Mucosa of gallbladder (tissue), 1 donor: ENCODE measurements at places on chromosomes 12 and 14. TPM values are rescaled to one million over a fixed set of nuclear protein-coding genes. Genes with fewer than 3 reads are reported as not detected.

The KERA gene
- not detected for total RNA-seq

The INHBE gene
- total RNA-seq: 0.58 TPM

The TBX3 gene
- total RNA-seq: 12.0 TPM

The GRIP1 gene
- total RNA-seq: 18.9 TPM

The FZD10 gene
- total RNA-seq: 1.1 TPM

The KLRC2 gene
- total RNA-seq: 0.32 TPM

The ALG10B gene
- total RNA-seq: 14.2 TPM

The TAS2R13 gene
- 0.78 TPM for total RNA-seq

DNA sequence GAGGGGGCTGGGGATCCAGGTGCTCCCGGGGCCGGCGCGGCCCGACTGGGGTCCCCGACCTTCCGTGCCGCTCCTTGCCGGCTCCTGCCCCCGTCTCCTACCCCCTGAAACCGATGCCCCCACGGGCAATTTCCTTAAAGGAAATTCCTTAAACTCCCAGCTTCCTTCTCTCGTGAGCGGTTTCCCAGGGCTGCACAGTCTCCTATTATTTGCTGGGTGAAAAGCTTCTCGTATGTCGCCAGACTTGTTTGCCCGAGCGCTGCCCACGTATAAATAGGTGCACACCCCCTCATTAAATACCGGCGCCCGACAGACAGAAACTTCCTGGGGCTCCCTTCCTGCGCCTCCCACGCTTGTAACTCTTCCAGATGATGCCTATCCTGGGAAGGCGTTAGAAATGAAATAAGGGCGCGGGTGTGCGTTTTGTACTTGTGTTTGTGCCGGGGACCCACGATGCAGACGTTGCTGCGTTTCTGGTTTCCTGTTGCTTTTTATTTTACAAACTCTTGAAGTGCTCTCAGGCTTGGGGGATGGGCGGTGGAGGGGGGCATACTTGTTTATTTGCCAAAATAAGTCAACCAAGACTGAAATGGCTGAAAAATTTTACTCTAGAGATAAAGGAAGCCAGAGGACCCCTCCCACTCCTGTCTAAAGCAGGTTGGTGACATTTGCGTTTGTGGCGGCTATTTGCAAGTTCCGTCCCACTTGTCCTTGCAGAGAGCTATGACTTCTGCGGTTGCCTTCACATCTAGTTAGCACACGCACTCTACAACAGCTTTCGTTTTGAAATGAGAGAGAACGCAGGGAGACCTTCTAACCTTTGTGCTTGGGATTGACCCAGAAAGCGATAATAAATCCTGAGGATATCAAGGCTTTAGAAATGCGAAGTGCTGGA lies 1.0 kb downstream of the HIP1R start:
- peak; percentile 45 for DNase-seq

DNA sequence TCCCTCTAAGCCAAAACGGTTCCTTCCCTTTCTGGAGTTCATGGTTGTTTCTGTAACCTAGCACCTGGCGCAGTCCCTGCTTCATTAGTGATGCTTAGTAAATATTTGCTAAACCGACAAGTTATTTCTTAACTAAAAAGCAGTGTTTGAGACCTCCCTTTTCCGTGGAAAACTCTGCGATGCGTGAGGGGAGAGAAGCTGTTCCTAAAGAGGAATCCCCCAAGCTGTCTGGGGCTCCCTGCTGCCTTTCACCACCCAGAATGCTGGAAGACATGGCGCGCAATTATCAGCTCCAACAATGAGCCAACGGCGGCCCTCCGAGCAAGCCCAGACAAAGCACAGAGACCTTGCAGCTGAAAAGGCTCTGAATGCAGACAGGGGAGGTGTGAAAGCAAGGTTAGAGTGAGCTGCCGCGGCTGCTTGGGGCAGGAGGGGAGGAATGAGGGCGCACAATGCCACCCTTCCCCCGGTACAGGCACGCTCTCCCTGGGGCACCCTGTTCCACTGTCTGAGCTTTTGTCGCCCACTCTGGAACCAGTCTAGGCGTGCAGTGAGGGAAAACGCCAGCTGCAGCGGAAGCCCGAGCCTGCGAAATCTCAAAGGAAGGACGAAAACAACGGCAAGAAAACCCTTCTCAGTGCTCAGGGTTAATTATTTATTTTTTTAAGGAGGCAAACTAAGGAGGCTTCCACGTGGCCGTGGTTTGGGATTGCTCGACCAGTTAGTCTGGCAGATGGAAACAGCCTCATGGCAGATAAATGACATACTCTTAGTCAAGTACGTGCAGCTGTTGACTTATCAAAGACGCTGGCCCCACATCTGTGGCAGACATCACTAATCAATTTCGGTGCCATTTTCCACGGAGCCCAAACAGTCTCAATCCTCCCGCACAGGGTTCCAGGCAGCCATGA lies 66.3 kb downstream of the RBM19 start:
- no peak for DNase-seq

- DNase-seq: no peak
Measured at GRCh38 chr12:32983332-32983731, 86.8 kb upstream of the PKP2 start.

GRCh38 chr14:33676135-33676566 lies 274.7 kb downstream of the EGLN3 start:
- DNase-seq: no peak

GRCh38 chr12:1801303-1801975 lies 18.9 kb upstream of the LRTM2 start:
- no peak for DNase-seq

- no peak for DNase-seq
Measured at GRCh38 chr14:36818246-36818645, 156.6 kb downstream of the PAX9 start.

DNA sequence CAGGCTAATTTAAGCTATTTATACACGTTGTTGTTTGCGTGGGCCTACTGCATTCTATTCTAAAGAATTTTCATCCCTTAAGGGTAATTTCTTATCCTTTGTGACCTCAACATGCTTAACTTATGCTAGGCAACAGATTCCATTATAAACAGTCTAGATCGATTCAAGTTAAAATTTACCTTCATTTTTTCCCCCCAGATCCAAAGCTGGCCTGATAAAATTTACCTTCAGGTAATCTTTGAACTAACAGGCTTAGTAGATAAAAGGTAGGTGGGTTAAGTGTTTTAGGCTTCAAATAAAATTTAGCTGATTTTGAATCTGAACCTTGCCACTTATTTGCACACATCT lies 389 bp upstream of the CCNB1IP1 start:
- no peak for DNase-seq

GRCh38 chr12:26740991-26741390 lies 92.0 kb downstream of the ITPR2 start:
- no peak for DNase-seq

- no peak for DNase-seq
Measured at GRCh38 chr14:36591482-36591881, 9.1 kb upstream of the NKX2-8 start.

DNA sequence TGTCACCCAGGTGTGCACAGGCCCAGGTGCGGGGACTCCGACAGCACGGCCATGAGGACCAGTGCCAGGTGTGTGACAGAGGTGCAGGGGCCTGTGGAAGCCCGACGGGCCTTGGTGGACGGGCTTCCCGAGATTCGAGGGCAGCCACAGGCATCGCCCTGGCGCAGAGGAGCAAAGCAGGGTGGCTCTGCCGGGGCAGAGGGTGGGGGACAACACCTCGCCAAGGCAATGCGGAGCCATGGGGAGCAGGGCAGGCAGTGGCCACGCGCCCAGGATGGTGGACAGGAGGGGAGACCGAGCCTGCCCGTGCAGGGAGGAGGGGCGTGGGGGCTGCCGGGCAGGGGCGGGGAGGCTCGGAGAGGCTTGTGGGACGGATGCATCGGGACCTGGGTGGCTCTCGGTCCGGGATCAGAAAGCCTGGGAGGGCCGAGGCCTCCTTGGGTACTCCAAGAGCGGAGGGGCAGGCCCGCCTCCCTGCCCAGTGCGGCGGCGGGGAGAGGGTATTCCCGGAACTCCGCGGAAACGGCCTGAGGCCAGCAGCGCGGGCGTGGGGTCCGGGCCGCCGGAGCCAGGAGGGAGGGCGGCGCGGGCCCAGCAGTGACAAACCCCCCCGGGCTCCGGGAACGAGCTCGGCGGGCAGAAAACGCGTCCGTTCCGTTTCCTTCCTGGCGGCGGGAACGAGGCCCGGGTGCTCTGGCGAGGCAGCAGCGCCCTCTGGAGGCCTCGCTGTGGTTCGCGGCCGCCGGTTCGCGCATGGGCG lies 1.6 kb downstream of the TMEM121 start:
- peak; percentile 77 for DNase-seq

DNA sequence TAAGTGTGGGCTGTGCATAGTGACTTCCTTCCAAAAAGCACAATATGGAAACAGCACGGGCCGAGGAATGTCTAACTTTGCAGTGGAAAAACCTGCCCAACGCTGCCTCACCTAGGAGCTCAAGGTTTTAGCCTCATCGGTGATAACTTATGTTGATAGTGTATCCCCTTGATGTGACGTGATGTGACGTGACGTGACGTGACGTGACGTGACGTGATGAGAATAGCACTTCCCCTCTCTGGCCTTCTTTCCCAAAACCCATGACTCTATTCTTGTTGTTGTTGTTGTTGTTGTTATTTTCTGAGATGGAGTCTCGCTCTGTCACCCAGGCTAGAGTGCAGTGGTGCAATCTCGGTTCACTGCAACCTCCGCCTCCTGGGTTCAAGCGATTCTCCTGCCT lies 64.5 kb downstream of the KCNK13 start:
- no peak for DNase-seq

- no peak for DNase-seq
Measured at GRCh38 chr12:517538-517937, 57.8 kb downstream of the B4GALNT3 start.

GRCh38 chr14:72921396-72921795 lies 4.9 kb upstream of the DCAF4 start:
- DNase-seq: no peak

DNA sequence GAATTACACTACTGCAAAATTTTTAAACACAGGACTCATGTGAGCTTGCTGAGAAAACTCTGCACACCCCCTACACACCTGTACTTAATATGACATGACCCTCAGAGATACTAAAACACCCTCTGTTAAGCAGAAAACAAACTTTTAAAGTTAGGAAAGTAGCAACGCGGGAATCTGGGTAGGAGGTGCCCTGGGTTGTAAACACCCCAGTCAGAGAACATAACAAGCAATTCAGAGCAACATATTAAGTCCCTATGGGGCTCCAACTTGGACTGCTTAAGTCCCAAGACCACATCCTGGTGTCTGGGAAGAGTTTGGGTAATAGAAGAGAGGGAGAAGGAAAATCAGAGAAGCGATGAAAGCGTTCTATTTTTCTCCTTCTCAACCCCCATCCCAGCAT lies 1.2 kb downstream of the ATF7 start:
- no peak for DNase-seq

DNA sequence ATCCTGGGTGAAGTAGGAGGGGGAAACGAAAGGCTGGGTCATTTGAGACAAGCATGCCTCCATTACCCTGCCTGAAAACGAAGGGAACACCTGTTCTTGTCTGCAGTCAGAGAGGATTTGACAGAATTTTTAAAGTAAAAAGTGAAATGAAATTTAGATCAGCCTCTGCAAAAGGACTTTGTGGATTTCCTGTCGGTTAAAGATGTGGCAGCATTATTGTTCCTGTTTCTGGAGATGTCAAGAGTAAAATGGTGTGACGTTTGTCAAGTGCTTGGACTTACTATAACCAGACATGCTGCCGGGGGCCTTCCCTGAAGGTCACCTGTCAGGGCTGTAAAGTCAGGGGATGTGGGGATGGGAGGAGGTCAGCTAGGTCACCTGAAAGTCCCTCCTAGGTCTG lies 32.0 kb downstream of the NRXN3 start:
- DNase-seq: no peak

- DNase-seq: no peak
Measured at GRCh38 chr14:96260341-96260821, 4.4 kb downstream of the BDKRB1 start.

GRCh38 chr14:20278414-20278813 lies 27.3 kb downstream of the TTC5 start:
- no peak for DNase-seq

- no peak for DNase-seq
Measured at GRCh38 chr12:44253338-44253856, 417.5 kb downstream of the TMEM117 start.

DNA sequence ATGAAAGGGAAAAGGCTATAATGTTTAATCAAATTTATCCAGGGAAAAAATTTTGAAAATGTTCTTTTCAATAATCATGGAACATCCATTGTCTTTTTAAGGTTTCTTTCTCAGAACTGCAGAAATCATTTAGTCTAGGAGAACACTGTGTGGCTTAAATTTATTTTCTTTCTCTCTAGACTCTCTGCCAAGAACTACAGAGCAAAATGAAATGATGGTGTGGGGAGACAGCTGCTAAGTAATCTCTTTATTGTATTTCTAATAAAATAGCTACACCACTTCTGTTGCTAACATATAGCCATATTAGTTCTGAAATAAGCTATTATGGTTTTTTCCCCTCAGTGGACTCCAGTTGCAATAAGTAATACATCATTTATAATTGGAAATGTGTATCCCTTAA lies 120.9 kb downstream of the EFCAB11 start:
- DNase-seq: no peak

DNA sequence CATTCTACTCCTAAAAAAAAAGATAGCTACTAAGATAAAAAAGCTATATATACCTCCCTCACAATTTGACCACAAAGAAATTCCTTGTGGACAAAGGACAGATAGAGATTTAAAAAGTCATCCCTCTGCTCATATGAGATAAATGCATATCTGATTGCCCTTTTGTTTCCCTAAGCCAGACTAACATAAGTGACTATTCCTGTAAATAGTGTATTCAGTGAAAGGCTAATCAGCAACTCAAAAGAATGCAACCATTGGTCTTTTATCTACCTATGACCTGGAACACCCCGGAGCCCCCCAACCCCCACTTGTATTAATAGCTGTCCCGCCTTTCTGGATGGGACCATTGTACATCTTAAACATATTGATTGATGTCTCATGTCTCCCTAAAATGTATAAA lies 6.3 kb upstream of the TMPO start:
- no peak for DNase-seq

DNA sequence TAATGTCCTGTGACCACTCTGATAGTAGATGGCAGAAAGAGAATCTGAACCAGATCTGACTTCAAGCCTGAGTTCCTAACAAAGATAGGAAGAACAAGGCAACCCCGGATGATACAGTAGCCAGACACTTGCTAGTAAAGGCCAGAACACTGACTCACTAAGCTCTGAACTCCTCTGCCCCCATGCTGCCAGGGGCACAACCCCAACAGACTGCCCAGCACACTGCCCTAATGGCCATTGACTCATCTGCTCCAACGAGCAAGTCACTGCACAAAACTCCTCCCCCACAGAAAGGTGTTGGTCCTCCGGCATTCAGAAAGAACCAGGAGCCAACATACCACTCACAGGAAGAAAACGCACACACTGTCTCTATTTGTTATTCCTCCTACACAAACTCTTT lies 179.6 kb upstream of the NUDT4 start:
- peak; percentile 36 for DNase-seq

DNA sequence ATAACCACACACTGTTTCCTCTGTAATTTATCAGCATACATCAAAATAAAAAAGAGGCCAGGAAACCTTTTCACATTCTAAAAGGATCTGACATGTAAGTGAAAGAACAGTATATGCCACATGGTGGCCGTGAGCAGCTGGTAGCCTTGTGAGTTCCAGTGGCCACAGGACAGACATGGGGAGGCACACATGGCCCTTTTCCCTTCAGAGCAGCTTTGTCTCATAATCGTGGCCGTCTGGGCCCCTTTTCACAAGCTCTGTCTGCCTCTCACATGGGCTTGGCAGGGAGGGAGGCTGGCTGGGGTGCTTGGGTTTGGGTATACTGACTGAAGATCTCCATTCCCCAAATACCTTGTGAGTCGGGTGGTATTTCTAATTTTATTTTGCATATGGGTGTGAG lies 1.5 kb upstream of the ZDHHC22 start:
- no peak for DNase-seq
